ENCODE measurements at places on chromosomes 5 and 9.
A peak's percentile ranks its signal among the peaks of the same experiment; 100 is the strongest.

GRCh38 chr5:30928956-30929355, 264.5 kb upstream of the CDH6 start:
- DNase-seq = no peak

DNA sequence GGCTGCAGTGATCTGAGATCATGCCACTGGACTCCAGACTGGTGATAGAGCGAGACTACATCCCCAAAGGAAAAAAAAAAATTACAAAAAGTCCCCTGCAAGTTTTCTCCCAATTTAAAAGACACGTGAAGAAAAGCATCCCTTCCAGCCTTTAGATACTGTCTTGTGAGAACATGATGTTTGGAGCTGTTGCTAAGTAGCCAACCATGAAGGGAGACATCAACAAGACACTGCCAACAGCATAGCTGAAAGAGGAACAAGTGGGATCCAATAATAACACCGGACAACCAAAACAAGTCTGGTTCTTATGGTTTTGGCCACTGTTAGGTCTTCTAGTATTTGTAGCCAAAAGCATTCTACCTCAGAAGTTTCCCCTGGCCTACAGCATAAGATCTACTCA, 118.9 kb upstream of the CCDC180 start:
- DNase-seq = no peak

DNA sequence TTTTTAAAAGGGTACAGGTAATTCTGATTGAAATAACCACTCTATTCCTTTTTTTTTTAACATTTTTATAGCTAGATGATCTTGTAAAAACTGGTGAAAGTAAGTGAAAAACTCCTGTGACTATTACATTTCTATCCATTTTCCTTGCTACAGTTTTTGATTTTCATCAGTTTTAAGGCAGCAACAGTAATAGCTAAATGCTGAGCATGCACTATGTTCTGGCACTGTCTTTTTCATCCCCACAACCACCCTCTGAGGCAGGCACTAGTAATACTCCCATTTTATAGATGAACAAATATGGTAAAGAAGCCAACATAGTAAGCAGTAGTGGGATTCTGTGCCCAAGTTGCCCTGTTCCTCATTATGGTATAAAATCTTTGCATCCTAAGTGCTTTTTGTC, 113.0 kb upstream of the IL7R start:
- DNase-seq = no peak

DNA sequence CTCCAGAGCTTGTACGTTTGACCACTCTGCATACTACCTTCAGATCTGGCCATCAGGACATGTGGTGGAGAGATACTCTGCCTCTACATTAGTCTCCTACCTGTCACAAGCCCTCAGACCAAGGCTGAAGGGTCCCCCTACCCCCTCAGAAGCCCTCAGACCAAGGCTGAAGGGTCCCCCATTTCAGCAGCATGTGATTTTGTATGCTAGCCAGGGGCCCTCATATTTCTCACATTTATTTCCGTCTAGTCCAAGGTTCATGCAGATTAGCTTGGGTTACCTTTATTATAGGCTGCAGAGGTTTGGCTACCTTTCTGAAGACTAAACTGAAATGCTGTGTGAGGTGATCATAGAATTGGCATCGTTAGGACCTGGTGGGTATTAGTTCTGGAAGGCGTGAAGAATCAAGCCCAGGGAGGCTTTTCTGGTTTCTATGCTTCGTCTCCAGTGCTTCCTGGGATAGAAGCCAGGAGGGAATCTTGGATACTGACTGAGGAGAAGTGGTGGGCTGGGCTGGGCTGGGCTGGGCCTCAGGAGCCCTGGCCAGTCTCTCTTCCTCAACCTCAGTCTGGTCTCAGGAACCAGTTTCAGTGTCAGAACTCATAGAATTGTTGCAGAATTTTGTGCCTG, 2.8 kb downstream of the SMIM32 start:
- no peak for DNase-seq

- DNase-seq = no peak
Observed at GRCh38 chr5:43179836-43180235, 12.2 kb upstream of the NIM1K start.

DNA sequence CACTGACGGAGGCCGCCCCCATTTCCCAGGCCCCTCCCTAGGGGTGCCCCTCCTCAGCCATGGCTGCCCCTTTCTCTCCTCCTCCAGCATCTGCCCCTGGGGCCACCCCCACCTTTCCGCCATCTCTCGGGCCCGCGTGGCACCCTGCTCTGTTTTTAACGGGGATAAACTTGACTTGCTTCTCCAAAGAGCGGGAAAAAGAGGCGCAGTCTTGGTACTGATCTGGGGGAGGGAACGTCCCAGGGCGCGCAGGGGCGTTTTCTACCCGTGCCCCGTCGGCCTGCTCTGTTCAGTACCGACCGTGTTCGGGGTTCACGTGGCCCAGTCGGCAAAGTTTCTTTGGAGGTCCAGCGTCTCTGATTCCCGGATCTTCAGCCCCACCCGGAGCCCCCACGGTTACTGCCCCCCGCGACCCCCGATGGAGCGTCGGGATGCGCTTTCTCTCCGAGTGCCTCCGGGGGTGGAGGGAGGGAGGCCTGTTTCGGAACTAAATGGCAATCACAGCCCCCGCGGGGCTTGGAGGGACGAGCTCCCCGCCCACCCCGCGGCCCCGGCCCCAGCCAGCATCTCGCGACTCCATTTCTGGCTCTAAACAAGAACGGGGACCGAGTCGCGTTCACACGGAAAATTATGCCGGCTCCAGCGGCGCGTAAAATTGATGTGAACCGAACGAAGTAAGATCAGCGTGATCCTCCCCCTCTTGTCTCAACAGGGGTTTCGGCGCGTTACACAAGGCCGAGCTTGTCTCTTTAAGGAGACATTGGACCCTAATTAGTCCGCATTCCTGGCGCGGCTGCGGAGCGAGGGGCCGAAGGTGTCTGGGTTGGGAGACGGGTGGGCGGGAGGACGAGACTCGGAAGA, 1.1 kb upstream of the TLE4 start:
- peak; percentile 38 for DNase-seq

DNA sequence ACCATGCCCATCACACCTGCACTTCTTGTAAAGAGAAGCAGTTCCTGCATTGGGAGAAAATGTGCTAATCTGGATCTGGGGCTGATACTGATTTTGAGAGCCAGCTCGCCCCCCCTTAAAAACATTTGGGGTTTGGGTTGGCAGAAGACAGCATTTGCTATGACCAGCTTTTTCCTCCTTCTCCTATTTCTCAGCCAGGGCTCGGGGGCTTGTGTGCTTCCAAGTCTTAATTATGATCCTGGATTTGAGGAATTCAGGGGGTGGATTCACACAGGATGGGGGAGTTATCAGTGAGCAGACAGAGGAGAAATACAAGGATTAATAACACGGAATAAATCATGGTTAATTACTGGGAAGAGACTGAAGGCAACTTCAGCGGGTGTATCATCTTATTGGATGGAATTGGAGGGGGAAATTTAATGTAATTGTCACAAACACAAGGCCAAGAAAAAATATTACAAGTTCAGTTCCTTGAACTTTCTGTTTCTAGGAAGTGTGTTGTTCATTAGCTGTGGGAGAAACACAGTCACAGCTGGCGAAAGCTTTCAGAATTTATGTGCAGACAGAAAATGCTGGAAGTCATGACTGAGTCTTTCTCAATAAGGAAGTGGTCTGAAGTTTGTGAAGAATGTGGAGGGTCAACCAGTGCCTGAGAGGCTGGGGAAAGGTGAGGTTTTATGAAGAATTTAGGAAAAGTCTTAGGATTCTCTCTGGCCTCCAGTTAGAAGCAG, 15.3 kb downstream of the C9orf152 start:
- no peak for DNase-seq

DNA sequence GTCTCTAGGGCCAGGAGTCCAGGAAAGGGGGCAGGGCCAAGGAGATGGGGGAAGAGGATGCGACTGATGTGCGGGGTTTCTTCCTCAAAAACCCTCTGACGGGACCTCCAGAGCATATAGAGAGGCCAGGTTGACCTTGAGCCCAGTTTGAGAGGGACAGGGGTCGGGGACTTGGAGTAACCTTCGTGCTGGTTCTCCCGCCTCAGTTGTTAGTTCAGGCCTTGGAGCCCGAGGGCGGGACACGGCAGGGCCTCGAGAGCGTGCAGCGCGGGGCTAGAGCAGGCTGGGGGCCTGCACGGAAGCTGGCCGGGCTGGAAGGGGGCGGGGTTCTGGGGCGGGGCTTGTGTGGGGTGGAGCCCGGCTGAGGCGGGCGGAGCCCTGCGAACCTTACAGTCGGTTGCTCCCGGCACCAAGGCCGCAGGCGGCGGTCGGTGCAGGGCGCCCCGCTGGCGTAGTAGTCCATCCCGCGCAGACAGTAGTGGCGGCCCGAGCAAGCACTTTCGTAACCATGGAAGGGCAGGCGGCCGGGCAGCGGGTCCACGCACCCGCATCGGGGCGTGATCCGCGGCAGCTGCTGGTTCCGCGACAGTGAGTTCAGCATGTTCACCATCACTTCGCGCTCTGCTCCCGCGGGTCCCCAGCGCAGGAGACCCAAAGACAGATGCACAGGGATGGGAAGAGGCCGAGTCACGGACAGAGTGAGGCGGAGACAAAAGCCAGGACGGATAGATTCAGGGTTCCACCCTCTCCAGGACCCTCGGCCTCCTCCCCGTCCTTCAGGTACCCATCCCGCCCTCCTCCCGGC, 4.0 kb upstream of the MYORG start:
- DNase-seq = peak; percentile 70

GRCh38 chr9:120692901-120693699, 21.2 kb downstream of the MEGF9 start:
- no peak for DNase-seq

GRCh38 chr5:67094476-67095300, 101.9 kb downstream of the CD180 start:
- no peak for DNase-seq

- no peak for DNase-seq
Observed at GRCh38 chr5:157983906-157984551, 125.1 kb upstream of the CLINT1 start.

GRCh38 chr5:177403102-177403791, 2.8 kb upstream of the PFN3 start:
- peak; percentile 36 for DNase-seq

DNA sequence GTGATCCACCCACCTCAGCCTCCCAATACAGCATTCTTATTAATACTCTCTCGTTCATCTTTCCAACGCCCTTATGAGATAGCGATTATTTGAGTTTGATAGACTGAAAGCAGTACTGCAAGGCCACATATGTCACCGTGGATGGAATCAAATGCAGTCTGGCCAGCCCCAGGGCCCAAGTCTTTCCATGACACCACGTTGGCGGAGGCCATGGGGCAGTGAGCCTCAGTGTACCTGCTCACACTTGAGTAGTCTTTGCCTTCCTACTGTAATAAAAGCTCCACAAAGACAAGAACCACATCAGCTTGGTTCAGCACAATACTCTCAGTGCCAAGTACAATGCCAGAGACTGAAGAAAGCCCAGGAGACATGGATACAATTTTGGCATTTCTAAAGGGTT, 88.5 kb downstream of the TTLL11 start:
- DNase-seq = no peak

DNA sequence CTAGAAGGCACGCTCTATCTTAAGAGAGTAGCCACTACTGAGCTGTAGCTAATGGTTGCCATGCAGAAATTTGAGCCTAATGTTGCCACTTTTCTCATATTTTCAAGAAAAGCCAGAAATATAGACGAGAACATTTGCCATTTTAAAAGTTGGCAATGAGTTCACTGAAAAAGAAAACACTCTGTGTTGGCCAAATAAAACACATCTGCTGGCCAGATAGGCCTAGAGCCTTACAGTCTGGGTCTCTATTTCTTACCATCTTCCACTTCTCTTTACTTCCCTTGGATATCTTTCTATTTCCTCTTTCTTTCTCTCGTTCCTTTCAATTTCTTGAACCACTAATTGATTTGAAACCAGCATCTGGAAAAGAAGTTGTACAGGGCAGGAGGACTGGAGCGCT, 36.6 kb upstream of the VCAN start:
- no peak for DNase-seq

GRCh38 chr5:151651997-151652645, 34.6 kb downstream of the SPARC start:
- peak; percentile 58 for DNase-seq

GRCh38 chr9:88809355-88810161, 181.7 kb upstream of the S1PR3 start:
- DNase-seq = no peak

- DNase-seq = no peak
Observed at GRCh38 chr5:457195-457961, 14.4 kb downstream of the EXOC3 start.

- DNase-seq = no peak
Observed at GRCh38 chr5:107634981-107635848, 35.5 kb downstream of the EFNA5 start.

- no peak for DNase-seq
Observed at GRCh38 chr5:95717439-95717838, 13.7 kb upstream of the RHOBTB3 start.

DNA sequence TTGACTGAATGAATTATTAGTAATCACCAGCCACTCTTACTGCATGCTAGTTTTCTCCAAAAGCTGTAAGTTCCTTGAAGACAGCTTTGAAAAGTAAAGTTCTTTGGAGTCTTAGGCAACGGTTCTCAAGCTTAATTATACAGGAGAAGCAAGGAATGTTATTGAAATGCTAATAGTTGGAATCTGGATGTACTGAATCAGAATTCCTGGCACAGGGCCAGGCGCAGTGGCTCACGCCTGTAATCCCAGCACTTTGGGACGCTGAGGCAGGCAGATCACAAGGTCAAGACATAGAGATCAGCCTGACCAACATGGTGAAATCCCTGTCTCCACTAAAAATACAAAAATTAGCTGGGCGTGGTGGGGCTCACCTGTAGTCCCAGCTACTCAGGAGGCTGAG, 33.4 kb downstream of the GRIA1 start:
- no peak for DNase-seq

- DNase-seq = no peak
Observed at GRCh38 chr9:37486616-37487548, 1.1 kb downstream of the POLR1E start.

DNA sequence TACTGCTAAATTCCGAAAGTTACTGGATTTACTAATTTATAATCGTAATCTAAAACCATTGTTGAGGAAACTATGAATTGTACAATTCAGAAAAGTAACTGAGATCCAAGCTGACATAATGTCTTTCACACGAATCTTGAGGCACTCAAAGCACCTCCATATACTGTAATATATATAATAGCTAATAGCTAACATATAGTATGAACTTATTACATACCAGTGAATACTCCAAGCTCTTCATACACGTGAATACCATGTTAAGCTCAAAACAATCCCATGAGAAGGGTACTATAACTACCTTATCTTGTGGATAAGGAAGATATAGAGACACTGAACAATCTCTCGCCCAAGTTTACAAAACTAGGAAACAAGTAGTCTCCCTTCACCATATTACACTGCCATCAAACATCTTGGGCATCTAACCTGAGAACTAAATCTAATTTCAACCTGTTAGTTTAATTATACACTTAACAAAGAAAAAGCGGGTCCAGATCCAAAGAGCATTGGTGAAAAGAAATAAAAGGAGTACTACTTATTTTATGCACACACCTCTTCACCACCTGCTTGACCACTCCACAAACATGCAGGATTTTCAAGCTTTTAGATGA, 1.0 kb downstream of the NUDCD2 start:
- DNase-seq = no peak

GRCh38 chr9:98091735-98092612, 27.0 kb downstream of the TRIM14 start:
- DNase-seq = no peak

- no peak for DNase-seq
Observed at GRCh38 chr9:34211395-34211794, 32.6 kb downstream of the UBAP1 start.

Measured in activated T-cell treated with anti-CD3 and anti-CD28 coated beads for 48 hours (primary cell).